AML-193 (cell line): ENCODE measurements at places on chromosomes 1 and 21.

GRCh38 chr21:45846373-45847160, 135.0 kb upstream of the COL6A1 start:
- DNase-seq = no peak

DNA sequence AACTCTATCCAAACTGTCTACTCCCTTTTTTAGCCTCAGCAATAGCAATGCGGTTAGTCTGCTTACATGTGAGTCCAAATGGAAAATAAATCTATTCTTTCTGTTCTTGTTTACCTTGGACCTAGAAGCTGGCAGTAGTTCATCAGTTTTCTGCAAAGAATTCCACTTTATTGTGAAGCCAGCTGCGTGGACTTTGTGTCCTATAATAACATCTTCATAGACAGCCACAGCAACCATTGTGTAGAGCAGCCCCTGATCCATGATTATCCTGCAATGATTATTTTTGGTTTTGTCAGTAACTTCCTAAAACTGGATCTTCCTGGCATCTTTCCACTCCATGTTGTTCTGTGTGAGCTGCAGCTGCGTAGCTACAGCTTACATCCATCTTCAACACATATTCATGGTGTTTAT, 408.7 kb downstream of the NUF2 start:
- DNase-seq = no peak

- no peak for DNase-seq
These were observed 36.6 kb downstream of the DEGS1 start for GRCh38 chr1:224219612-224220059.

DNA sequence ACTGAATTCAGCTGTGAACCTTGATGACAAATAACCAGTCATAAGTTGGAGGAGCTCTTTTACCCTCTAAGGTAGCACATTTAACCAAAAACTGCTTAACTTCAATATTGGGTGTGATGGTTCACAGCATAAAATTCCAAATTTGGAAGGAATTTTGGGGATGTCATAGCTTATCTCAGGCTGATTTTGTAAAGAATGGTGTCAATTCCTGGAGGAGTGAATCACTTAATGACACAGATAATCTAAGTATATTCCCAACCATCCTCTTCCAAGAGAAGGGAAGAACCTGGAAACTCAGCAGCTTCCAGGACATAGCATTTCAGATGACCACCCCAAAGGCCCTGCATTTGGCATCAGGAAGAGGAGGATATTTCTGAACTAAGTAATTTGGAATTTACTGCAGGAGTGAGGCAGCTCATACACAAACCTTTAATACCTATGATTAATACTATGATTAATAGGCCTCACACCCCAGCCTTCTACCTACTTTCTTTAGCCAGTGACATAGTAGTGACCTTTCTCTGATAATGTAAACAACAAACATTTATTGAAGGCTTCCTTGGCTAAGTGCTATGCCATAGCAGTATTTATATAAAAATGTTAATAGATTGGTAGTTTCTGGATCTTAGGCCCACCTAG, 14.5 kb downstream of the GLUL start:
- DNase-seq = no peak

DNA sequence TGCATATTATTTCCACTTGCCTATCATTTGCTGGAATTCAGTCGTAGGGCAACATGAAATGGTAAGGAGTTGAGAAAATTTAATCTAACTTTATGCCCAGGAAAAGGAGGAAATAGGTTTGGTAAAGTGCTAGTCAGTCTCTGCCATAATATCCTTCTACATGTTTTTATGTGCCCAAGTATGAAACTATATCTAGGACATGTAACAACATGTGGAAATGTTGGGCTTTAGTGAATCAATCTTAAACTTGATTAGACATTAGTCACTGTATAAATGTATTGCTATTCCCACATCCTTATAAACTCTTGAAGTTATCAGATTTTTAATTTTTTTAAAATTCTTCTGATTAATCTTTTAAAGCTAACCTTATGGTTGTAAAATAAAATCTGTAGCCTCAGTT, 204.7 kb upstream of the ZRANB2 start:
- DNase-seq = no peak

DNA sequence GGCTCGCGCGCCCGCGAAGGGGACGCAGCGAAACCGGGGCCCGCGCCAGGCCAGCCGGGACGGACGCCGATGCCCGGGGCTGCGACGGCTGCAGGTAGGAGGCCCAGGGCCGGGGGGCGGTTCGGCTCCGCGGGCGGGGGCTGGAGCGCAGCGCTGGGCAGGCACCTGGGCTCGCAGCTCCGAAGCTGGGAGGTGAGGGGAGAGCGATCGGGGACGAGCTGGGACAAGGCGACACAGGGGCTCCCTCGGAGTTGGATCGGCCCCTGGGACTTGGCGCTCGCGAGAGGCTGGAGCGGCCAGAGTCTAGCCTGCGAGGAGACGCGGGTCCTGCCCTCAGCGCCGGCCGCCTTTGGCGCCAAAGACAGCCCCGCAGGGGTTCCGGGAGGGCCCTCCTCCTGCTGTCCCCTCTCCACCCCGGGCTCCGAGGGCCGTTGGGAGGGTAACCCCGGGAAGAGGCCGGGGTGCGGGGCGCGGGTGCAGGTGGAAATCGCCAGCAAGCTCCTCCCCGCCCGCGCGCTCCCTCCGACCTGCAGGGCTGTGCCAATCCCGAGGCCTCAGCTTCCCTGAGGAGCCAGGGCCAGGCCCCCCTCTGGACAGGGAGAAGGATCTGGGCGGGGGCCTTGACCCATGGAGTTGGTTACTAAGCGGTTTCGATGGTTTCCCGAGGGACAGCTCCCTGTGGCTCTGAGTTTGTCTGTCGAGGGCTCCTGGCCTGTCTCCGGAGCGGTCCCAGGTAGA, 401 bp downstream of the TP73 start:
- no peak for DNase-seq

- peak; percentile 24 for DNase-seq
These were observed 1.4 kb upstream of the RGS2 start for GRCh38 chr1:192807211-192808162.

GRCh38 chr21:40568807-40569206, 278.2 kb downstream of the DSCAM start:
- no peak for DNase-seq

- no peak for DNase-seq
These were observed 67.6 kb downstream of the MTR start for GRCh38 chr1:236862615-236863211.

GRCh38 chr1:182664296-182664695, 20.1 kb downstream of the RGS8 start:
- DNase-seq = no peak

- DNase-seq = no peak
These were observed 363.5 kb upstream of the DUSP10 start for GRCh38 chr1:222105393-222105737.

- no peak for DNase-seq
These were observed 4.4 kb upstream of the ELF3 start for GRCh38 chr1:202005958-202006357.

DNA sequence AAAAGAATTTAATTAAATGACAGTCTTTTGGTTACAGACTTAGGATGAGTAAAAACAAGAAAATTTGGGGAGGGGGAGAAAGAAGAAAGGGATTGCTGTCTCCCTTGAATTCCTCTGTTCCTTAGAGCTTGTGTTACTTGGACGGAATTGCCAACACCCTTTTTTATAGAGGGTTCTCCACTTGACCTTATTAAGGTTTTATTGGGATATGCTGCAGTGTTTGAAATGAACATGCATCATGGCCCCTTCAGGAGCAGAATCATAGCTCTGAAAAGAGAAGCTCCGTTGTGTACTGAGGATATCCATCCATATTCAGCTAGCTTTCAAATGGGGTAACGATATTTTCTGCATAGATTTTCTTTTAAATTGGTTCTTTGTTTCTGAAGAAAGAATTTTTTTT, 48.2 kb upstream of the DNASE2B start:
- no peak for DNase-seq

GRCh38 chr21:16841975-16842695, 670.7 kb upstream of the CXADR start:
- no peak for DNase-seq

- no peak for DNase-seq
These were observed 68.3 kb upstream of the ST6GALNAC3 start for GRCh38 chr1:76006234-76006633.

GRCh38 chr1:169576241-169576934, 9.9 kb downstream of the F5 start:
- no peak for DNase-seq

DNA sequence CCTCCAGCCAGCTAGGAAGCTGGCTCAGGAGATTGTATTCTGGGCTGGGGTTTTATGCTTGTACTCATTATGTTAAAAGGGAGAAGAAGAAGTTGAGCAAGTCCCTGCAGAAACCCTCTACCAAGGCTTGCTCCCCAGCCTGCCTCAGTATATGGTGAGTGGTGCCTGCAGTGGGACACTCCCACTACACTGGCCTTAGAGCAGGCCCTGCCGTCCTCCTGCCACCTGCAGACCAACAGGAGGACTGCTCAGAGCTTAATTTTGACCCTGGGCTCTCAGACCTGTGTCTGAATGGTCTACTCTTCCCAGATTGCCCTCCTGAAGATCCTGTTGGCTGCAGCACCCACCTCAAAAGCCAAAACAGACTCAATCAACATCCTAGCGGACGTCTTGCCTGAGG, 13.0 kb downstream of the STRIP1 start:
- no peak for DNase-seq

GRCh38 chr1:25677193-25677773, 60.7 kb downstream of the MAN1C1 start:
- DNase-seq = no peak

DNA sequence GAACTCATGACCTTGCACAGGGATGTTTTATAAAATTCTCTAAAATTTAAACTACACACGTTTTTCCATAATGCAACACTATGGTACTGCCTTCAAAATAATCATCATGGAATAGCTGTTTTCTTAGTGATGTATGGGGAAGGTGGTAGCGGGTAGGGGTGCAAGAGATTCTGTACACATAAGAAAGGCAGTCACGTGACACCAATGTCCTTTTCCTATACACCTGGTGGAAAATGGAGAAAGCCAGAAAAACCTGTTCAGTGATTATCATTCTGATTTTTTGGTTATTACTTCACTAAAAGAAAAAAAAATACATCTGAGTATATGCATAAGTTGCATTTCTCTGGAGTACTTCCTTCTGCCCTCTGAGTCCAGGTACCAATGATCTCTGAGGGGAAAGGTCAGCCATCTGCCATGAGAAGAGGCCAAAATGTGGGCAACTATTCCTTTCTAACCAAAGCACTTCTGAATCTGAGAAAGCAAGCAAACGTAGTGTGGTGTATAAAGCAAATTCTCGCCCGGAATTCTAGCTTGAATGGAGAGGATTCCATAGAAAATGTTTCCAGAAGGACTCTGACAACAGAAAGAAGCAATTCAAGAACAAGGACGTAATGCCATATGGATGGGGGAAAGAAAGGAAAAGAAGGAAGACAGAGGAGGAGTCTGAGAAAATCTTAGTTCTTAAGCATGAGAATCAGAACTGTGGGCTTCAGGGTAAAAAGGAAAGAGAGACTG, 137.3 kb downstream of the RERE start:
- DNase-seq = no peak

GRCh38 chr1:91736715-91737615, 149.0 kb downstream of the TGFBR3 start:
- DNase-seq = no peak

GRCh38 chr1:54950006-54950368, 30.4 kb upstream of the TMEM61 start:
- DNase-seq = no peak

GRCh38 chr1:66043186-66043585, 250.5 kb downstream of the PDE4B start:
- no peak for DNase-seq

GRCh38 chr1:70496181-70496580, 85.1 kb downstream of the CTH start:
- no peak for DNase-seq

DNA sequence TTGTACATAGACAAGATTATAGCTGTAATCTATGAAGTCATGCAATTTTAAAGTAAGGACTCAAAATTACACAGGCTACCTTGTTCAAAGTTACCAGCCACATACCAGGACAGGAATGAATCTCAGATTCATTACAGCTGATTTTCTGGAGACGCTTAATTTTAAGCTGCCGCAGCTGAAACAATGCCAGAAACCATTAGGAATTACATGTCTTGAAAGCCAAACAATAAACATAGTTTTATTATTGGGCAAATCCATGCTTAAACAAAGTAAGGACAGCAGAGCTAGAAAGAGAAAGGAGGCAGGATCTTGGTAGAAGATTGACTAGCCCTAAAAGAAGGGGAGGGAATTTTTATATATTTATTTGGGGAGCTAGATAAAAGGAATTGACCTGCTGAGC, 19.2 kb upstream of the CD1D start:
- DNase-seq = no peak

GRCh38 chr1:184392067-184392466, 5.2 kb downstream of the C1orf21 start:
- no peak for DNase-seq

GRCh38 chr1:116919802-116920201, 10.1 kb downstream of the PTGFRN start:
- DNase-seq = no peak

- no peak for DNase-seq
These were observed 61.2 kb upstream of the CDC42BPA start for GRCh38 chr1:227379555-227379892.

DNA sequence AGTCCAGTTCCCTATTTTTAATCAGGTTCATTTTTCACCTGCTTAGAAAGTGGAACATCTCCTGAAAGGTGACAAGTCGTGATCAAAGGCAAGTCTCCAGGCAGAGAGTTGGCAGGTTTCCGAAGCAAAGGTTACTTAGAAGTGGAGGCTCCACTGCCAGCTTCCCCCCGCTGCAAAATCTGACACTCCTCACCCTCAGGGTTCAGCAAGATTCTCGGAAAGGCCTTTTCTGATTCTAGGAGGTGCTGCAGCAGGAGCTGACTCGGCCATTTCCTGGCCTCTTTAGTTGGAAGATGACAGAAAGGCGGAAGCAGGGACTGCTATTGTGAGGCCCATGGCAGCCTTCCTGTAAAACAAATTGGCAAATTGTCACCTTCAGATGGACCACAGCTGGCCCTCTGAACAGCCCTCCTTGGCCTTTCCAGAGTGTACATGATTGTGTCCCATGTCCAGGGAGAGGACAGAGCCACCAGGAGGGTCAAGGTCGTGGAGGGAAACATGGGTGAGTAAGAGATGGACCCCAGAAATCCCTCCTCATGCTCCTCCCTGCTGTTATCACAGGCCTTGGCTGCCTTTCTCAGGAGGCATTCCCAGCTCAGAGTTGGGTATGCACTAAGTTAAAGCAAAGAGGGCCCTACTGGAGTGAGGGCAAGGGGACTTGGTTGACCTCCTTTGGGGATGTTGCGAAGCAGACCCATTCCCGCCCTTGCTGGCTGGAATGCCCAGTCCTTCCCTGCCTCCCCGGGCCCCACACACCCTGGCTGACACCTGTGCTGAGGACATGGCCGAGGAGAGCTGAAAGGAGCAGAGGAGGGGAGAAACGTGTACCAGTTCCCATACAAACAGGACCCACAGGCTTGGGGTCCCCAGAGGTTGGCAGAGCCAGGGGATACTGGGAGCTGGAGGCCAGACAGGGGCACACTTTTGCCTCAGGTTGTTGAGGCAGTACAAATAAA, 115.5 kb upstream of the IRF2BP2 start:
- DNase-seq = peak; percentile 31

GRCh38 chr1:48203287-48203900, 19.1 kb upstream of the SLC5A9 start:
- peak; percentile 37 for DNase-seq
